Left hindlimb (tissue), 1 donor: ENCODE measurements at places on chromosomes 7 and 10.

GRCh38 chr10:30228417-30229036 is 120.6 kb downstream of the MTPAP start:
- no peak for DNase-seq

DNA sequence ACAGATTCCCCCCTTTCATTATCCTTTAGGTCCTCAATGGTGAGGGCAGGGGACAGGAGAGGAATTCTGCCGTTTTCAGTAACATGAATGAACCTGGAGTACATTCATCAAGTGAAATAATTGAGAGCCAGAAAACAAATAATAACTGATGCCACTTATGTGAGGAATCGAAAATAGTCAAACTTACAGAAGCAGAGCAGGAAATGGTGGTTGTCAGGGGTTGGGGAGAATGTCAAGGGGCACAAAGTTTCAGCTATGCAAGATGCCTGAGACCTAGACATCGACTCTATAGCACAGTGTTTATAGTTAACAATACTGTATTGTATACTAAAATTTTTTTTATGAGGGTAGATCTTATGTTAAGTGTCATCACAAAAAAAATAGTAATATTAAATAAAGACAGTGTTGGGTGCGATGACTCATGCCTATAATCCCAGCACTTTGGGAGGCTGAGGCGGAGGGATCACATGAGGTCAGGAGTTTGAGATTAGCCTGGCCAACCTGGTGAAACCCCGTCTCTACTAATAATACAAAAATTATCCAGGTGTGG is 1219.8 kb downstream of the GATA3 start:
- DNase-seq = no peak

GRCh38 chr7:55420530-55420929 is 55.4 kb downstream of the LANCL2 start:
- no peak for DNase-seq

DNA sequence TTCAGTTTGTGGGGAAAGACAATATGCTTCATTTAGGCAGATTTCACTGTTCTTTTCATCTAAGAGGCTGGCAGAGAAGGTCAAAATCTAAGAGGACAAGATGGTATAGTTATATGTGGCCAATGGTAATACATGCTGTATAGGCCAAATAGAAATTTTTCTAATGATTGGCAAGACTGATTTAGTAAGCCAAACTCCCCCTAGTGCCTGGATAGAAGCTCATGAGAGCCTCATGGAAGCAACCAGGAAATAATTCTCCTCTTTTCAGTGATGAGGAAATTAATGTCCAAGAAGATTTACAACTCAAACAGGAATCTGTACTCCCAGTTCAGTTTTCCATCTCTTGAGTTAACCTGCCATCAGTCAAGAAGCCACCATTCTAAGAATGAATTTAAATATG is 253.6 kb upstream of the PHF14 start:
- DNase-seq = no peak

- DNase-seq = no peak
Measured at GRCh38 chr7:74282748-74283459, 6.3 kb upstream of the CLIP2 start.
